ENCODE measurements at places on chromosomes 13 and 19.
A peak's percentile ranks its signal among the peaks of the same experiment; 100 is the strongest.

DNA sequence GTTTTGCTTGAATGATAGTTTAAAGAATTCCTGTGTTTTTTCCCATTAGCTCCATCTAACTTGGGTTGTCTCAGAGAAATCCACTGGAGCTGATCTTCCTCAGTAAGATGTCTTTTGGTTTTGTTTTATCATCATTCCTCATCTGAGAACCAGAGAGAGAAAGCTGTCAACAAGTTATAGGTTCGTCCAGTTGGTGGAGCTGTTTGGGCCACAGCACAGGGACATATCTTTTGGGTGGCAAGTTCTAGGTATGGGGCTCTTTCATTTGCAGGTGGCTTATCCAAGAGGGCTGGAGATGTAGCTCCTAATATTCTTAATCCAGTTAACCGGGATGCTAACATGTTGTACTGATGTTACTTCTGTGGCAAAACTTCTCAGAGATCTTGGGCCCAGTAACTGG is 174.2 kb downstream of the KCNRG start:
- DNase-seq = no peak

DNA sequence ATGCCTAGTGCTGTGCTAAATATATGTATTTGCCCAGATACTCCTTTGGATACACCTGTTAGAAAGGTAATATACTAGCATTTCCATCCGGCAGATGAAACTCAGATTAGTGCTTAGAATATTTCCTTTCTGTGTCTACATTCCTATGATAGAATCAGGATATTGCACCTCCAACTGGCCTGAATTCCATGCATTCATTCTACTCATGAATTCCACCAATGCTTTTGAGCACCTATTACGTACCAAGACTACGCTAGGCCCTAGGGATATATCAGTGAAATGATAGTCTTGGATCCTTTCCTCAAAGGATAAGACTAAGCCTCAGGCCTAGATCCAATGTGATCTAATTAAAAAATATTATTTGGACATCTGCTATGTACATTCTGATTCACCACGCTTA is 223.8 kb upstream of the SERP2 start:
- DNase-seq = no peak

GRCh38 chr19:47661161-47661560 is 52.1 kb upstream of the EHD2 start:
- DNase-seq = no peak

GRCh38 chr13:45594764-45595163 is 20.8 kb downstream of the ERICH6B start:
- DNase-seq = no peak

DNA sequence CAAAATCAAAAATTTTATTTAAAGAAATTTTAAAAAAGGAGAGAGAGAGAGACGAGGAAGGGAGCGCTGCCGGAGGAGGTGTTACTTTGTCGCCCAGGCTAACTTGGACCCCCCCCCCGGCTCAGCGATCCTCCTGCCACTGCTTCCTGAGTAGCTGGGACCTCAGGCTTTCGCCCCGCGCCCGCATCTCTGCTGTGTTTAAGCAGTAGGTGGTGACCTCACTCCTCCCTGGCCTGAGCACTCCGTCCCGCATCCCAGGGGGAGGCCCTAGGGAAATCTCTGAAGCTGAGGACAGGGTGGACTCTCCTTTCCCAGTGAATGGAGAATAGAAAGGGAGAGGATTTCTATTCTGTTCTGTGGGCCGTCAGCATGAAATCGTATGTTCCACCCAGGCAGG is 485 bp upstream of the ZNF845 start:
- DNase-seq = no peak

- DNase-seq = no peak
These were observed 330.8 kb downstream of the TBC1D4 start for GRCh38 chr13:75151081-75151643.

GRCh38 chr19:12995596-12996405 is 526 bp downstream of the NFIX start:
- DNase-seq = no peak

- peak; percentile 33 for DNase-seq
These were observed 2.7 kb upstream of the SNAPC2 start for GRCh38 chr19:7917267-7918061.

- DNase-seq = peak; percentile 33
These were observed 8.9 kb downstream of the OCEL1 start for GRCh38 chr19:17234911-17235299.

DNA sequence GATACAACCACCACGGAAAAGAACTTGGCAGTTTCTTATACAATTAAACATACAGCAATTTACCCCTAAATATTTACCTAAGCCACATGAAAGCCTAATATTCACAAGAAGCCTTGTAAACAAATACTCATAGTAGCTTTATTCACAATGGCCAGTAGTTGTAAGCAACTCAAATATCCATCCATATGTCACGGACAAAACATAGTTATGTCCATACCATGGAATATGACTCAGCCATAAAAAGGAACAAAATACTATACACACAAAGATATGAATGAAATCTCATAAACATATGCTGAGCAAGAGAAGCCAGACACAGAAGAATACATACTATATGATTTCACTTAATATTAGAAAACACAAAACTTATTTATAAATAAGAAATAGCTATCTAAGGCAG is 12.9 kb downstream of the PSPC1 start:
- DNase-seq = no peak

GRCh38 chr13:23159205-23159759 is 21.5 kb upstream of the SGCG start:
- DNase-seq = no peak

DNA sequence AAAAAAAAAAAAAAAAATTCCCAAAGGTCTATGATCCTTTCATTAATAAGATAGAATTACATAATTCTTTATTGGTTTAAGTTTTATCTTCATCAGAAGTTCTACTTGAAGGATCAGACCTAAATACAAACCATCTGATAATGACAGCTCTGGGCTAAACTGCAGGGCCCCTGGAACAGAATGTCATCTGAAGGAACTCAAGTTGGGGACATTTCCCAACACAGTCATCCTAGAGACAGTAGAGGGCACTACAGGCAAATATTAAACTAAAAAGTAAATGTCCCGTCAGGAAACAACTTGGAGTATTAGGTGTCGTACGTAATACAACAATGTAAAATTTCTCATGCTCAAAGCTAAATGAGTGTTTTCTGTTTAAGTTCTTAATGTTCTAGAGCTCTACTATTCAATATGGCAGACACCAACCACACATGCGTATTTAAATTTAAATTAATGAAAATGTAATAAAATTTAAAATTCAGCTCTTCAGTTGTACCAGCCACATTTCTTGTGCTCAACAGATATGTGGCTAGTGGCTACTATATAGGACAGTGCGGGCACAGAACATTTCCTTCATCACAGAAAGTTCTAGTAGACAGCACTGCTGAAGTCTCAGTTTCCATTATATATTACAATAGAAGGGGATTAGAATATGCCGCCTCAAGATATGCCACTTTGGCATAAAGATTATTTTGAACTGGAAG is 21.8 kb upstream of the NAXD start:
- no peak for DNase-seq

DNA sequence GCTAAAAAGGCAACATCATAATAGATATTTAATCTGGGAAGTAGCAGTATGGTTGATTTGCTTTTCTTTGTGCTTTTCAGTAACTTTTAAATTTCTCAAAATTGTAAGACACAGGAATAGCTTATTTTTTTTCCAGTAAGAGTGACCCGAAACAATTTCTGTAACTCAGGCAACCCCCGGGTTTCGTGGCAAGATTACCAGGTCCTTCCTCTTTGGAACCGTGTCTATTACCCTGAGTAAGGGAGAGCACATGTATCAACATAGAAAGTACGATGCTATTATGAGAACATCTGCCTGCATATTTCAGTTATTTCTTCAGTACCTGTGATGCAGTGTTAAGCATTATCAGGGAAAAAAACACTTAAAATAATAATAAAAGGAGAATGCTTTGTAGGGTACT is 64.1 kb downstream of the DOCK9 start:
- DNase-seq = no peak
